AG10803 (cell line): ENCODE measurements at places on chromosomes 7 and 10.

- no peak for DNase-seq
Observed at GRCh38 chr7:136741941-136742340, 126.5 kb upstream of the CHRM2 start.

- DNase-seq, result no peak
Observed at GRCh38 chr10:96093948-96094347, 36.1 kb upstream of the ZNF518A start.

- no peak for DNase-seq
Observed at GRCh38 chr10:131579251-131580071, 267.9 kb upstream of the TCERG1L start.

DNA sequence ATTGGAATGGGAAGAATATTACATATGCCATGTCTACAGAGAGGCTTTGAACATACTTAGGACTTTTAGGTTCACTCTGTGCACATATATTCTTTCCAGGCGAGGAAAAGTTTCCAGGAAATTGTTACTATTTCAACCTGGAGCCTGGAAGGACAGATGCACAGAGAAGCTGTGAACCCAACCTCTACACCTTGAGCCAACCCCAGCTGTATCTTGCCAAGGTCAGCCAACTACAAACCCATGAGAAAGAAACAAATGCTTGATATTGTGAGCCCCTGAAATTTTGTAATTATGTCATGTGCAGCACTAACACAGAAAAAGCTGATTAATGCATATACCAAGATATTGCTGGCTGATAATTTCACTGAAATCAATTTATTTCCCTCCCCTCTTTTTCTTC is 404.9 kb downstream of the GLRX3 start:
- DNase-seq, result no peak

DNA sequence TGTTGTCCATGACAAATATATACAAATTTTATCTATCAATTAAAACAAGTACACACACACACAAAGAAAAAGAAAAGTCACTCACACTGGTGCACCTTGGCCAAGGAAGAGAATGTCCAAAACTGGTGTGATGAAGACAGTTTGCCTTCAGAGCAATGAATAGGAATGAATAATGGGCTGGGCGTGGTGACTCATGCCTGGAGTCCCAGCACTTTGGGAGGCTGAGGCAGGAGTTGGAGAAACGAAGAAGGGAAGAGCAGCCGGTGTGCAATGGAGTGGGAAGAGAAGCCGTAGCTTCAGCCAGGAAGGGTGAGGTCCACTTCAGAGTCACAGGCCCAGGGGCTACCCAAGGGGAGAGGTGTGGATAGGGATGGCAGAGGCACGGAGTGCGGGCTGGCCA is 253.6 kb downstream of the CCSER2 start:
- DNase-seq, result no peak

GRCh38 chr7:87106974-87107612 is 45.2 kb upstream of the DMTF1 start:
- DNase-seq, result no peak

DNA sequence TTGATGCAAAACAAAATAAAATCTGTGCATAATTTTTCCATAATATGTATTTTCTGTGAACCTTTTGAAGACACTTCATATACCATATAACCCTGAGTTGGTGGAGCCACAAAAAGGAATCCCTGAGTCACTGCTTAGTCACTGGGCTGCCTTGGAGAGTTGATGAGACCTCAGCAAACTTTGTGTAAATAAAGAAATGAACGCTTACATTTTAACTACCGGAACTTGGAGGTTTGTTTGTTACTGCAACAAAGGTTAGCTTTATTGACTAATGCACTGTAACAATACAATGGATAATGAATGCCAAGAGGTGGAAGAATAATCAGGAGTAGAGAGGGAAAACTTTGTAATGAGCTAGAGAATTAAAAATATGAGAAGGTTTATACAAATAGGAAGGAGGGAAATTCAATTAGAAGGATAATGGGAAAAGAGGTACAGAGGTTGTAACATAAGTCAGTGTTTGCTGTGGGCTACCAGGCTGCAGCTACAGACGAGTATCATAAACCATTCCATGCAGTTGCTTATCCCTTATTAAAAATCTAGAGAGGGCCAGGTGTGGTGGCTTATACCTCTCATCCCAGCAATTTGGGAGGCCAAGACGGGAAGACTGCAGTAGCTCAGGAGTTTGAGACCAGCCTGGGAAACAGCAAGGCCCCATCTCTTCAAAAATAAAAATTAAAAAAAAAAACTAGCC is 1042.1 kb downstream of the TYW1 start:
- DNase-seq, result peak; percentile 45

- DNase-seq, result peak; percentile 75
Observed at GRCh38 chr10:79020015-79020491, 48.7 kb upstream of the ZMIZ1 start.

GRCh38 chr7:137519181-137519691 is 175.7 kb upstream of the PTN start:
- no peak for DNase-seq

DNA sequence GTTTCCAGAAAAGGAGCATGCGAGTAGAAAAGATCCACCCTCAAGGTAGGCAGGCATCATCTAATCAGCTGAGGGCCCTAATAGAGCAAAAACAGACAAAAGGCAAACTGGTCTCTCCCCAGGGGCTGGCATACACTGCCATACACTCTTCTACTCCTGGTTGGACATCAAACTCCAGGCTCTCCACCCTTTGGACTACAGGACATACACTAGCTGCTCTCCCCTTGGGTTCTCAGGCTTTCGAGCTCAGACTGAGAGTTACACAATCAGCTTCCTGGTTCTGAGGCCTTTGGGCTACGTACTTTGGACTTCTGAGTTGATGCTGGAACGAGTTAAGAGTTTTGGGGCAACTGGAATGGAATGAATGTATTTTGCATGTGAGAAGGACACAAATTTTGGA is 50.9 kb upstream of the TM9SF3 start:
- DNase-seq, result no peak

DNA sequence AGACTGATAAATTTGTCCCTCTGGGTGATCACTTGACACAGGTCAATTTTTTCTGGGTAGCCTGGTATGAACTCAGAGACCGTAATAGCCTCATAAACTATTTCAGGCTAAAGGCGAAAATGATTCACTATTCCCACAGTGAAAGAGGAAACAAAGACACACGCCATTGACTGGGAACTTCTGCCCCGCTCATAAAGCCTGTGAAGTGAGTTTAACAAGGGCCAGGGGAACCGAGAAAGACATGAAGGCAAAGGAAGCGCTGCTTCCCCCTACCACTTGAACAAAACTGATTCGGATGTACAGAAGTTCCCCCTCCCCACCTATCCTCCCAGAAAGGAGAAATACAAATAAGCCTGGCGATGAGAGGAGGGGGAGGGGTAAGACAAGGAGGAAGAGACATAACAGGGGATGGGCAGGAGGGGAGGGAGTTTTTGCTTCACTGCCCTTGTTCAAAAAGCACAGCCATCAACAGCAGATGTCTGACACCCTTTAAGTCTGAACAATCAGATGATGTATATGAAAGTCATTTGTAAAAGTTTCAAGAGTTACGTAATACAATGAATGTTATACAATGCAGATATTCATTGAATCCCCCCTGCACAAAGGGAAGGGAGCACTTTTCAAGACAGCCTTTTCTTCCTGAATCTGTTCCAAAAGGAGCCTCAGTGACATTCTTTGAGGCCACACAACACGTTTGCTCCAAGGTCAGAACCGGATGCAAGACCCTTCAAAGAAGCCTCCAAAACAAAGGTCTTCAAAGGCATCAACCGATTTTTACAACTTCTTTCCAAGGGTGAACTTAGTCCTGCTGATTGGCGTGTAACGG is 734 bp downstream of the ABCB4 start:
- peak; percentile 37 for DNase-seq

GRCh38 chr10:27759483-27760272 is 14.1 kb upstream of the MKX start:
- no peak for DNase-seq

DNA sequence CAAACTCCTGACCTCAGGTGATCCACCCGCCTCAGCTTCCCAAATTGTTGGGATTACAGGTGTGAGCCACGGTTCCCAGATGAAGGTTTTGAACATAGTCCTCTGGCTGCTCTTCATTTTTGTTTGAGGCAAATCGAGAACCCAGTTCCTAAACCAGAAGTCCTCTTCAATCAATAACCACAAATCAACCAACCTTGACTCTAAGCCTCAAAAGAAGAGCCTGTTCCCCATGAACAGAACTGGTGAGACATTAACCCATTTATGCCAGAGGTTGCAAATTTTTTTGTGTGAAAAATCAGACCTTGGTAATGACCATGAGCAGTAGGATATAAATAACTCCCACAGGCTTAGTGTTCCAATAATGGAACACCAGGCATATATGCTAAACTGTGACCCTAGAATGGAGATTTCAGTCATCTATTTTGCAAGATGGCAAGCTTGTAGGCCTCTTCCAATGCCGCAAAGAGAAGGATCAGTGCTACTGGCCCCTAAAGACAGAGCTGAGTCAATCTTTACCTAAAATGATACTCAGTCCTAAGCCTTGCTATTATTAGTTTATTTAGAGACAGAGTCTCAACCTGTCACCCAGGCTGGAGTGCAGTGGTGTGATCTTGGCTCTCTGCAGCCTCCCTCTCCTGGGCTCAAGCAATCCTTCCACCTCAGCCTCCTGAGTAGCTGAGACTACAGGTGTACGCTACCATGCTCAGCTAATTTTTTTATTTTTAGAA is 15.9 kb downstream of the KPNA7 start:
- DNase-seq, result no peak

GRCh38 chr7:71768450-71768849 is 636.5 kb downstream of the GALNT17 start:
- DNase-seq, result no peak

GRCh38 chr10:21194510-21194993 is 297.4 kb upstream of the NEBL start:
- DNase-seq, result no peak

DNA sequence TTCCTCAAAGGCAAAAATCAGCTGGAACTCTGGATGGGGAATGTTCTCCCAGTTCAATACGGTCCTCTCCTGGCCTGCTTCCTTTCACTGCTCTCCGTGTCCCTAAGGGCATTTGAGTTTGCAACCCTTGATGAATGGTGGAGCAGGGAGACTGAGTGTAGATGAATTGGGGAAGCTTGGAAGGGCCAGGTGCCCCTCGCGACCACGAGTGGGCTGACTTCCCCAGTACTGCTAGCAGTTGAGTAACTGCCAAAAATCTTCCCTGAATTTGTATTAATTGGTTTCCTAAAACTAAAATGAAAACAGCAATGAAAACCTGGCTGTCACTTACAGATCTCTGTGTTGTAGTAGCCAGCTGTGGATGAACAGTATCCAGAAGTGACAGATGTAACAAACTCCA is 13.6 kb downstream of the IRF5 start:
- DNase-seq, result no peak

- DNase-seq, result no peak
Observed at GRCh38 chr7:28413011-28413410, 693 bp downstream of the CREB5 start.

GRCh38 chr10:110959379-110960332 is 40.3 kb downstream of the SHOC2 start:
- DNase-seq, result peak; percentile 56

- DNase-seq, result peak; percentile 61
Observed at GRCh38 chr7:82745117-82745516, 301.5 kb upstream of the CACNA2D1 start.

- peak; percentile 69 for DNase-seq
Observed at GRCh38 chr10:126468876-126469643, 80.8 kb upstream of the ADAM12 start.

GRCh38 chr10:38003588-38003987 is 6.9 kb upstream of the ZNF33A start:
- no peak for DNase-seq

GRCh38 chr10:43294241-43294658 is 27.4 kb upstream of the RASGEF1A start:
- no peak for DNase-seq

- no peak for DNase-seq
Observed at GRCh38 chr10:69949770-69950169, 102.9 kb upstream of the MACROH2A2 start.

DNA sequence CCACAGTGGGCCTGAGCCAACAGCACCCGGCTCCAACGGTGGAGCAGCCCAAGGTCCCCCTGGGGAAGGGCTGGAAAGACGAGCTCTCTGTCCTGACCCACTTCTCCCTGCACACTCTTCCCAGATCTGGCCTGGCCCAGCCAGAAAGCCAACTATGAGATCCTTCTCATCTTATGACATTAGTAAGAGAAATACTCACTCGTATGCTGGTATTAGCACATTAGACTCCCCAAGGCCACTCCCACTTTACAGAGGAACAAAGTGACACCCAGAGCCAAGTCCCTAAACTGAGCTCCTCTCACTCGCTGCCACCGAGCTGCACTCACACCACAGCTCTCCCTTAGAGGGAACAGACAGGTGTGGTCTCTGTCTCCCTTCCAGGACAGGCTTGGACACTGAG is 24.8 kb downstream of the DLG5 start:
- no peak for DNase-seq

- DNase-seq, result no peak
Observed at GRCh38 chr7:142968229-142968628, 6.1 kb upstream of the KEL start.

GRCh38 chr10:6274484-6274883 is 71.8 kb downstream of the PFKFB3 start:
- no peak for DNase-seq

DNA sequence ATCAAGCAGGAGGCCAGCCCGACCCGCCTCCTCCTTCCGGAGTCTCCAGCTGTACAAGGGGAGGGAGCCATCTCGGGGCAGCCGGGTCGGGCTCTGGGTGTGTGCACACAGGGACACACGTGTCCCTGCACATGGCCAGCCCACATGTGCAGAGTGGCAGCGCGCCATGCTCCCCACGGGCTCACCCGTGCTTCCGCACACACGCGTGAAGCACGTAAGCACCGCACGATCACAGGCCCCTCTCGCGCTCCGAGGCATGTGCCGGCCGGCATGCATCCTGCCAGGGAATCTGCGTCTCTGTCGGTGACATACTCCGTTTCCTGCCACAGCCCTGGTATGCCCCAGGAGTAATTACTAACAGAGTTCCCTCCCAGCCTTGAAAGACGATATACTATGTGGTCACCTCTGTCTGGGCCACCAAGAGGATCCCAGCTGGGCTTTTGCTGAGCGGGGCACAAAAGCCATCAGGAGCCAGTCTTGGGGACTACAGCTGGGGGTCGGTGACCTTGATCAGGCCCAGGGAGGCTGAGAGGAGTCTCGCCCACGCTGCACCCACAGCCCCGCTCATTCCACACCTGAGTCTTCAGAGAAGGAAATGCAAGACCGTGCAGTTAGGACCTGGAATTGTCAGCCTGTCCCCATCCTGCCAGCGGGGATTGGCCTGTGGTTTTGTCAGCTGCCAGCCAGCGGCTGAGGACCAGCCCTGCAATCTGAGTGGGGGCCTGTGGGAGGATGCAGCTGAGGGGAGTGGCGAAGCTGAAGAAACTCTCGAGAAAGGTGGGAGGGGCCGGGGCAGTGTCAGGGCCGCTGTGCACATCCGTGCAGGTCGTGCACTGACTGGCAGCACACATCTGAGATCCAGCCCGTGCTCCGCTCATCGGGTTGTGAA is 11.0 kb upstream of the LFNG start:
- DNase-seq, result peak; percentile 83

GRCh38 chr7:146683439-146683838 is 566.8 kb downstream of the CNTNAP2 start:
- DNase-seq, result no peak
